ENCODE measurements at places on chromosomes 13 and 19.

DNA sequence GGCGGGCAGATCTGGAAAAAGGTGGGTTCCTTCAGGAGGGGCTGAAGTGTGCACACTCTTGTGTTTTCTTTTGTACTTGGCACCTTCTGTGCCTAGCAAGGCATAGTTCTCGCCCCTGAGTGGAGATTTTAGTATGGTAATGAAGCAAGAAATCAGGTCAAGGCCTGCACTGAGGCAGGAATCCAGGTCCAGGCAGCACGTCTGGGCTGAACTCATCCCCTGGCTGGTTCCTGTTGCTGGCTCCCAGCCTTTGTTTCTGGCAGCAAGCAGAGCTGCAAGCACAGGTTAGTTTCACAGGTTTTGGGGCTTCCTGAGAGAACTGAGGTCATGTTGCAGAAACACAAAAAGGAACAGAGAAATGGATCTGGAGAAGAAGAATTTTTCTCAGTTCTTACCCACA lies 21.2 kb downstream of the SIGLEC7 start:
- DNase-seq = no peak

- DNase-seq = no peak
Measured at GRCh38 chr19:55440411-55441105, 2.5 kb downstream of the SHISA7 start.

DNA sequence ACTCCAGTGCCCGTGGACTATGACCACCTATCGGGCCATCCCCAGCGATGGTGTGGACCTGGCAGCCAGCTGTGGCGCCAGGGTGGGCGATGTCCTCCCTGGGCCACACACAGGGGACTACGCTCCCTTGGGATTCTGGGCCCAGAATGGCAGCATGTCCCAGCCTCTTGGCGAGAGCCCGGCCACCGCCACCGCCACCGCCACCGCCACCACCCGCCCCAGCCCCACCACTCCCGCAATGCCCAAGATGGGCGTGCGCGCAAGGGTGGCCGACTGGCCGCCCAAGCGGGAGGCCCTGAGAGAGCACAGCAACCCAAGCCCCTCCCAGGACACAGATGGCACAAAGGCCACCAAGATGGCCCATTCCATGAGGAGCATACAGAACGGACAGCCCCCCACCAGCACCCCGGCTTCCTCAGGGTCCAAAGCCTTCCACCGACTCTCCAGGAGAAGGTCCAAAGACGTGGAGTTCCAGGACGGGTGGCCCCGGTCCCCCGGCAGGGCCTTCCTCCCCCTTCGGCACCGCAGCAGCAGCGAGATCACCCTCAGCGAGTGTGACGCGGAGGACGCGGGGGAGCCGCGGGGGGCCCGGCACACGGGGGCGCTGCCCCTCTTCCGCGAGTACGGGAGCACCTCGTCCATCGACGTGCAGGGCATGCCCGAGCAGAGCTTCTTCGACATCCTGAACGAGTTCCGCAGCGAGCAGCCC lies 142.3 kb downstream of the DPF1 start:
- DNase-seq = no peak

DNA sequence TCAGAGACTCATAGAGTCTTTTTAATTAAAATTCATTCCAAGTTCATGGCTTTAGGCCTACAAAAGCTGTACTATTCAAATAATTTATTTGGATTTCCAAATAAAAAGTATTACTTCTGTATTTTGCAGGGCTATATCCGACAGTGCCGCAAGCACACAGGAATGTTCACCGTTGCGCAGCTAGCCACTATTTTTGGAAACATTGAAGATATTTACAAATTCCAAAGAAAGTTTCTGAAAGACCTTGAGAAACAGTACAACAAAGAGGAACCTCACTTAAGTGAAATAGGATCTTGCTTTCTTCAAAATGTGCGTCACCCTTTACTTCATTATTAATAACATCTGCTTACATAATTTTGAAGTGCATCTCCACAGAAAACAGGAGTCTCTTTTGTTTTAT lies 20.5 kb upstream of the C1QTNF9 start:
- peak; percentile 94 for DNase-seq

All from inflammatory macrophage treated with lipopolysaccharide for 4 hours (primary cell).